ENCODE measurements at places on chromosomes 12 and 14. TPM values are rescaled to one million over a fixed set of nuclear protein-coding genes. Genes with fewer than 3 reads are reported as not detected.
A peak's percentile ranks its signal among the peaks of the same experiment; 100 is the strongest.

The LBHD2 gene
- not detected for total RNA-seq

The IGFBP6 gene
- 820 TPM for total RNA-seq

The GLT1D1 gene
- 1.4 TPM for total RNA-seq

The TBX5 gene
- total RNA-seq: 0.42 TPM

The RNASE3 gene
- total RNA-seq: not detected

The CEBPE gene
- 0.33 TPM for total RNA-seq

The CLEC6A gene
- not detected for total RNA-seq

DNA sequence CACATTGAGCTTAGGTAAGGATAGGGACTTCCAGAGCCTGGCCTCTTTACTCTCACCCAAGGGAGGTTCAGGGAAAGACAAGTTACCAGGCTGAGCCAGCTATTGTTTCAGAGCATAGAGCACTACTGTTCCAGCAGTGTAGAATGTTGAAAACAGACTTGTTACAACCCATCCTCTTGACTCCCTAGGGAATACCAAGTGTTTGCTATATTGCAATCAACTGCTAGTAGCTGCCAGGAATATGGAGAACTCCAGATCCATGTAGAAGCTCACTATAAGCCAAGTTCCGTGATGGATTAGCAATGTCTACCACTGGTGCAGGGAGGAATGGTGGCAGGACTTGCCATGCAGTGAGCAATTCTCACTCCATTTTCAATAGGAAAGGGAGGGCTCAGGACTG, 199.8 kb upstream of the RBM19 start:
- DNase-seq: no peak

- DNase-seq: no peak
Observed at GRCh38 chr14:33315721-33316120, 377.0 kb downstream of the NPAS3 start.

GRCh38 chr14:67396381-67396970, 15.5 kb downstream of the PLEK2 start:
- no peak for DNase-seq

DNA sequence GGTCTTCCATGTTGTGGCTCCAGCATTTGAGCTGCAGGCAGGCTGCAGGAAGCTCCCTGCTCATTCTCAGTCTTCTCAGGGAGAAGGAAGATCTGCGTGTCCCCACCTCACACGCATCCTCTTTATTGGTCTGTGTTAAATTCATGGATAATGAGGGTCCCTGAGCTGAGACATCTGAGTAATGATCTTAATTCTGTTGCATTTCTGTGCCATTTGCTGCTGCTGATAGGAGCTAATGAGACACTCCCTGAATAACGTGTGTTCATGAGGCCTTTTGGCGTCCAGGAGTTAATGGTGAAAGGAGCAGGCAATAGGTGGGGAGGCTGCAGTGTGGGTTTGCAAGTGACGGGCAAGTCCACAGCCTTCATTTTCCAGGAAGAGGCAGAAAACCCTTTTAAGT, 46.6 kb upstream of the OAS1 start:
- no peak for DNase-seq

GRCh38 chr12:80293347-80293746, 150.7 kb upstream of the PTPRQ start:
- DNase-seq: no peak

- no peak for DNase-seq
Observed at GRCh38 chr14:46245276-46245675, 406.3 kb downstream of the RPL10L start.

GRCh38 chr14:96797582-96798349, 584 bp downstream of the VRK1 start:
- DNase-seq: peak; percentile 78

GRCh38 chr12:89999699-90000505, 291.3 kb upstream of the ATP2B1 start:
- no peak for DNase-seq

GRCh38 chr14:92579244-92579936, 65.8 kb downstream of the RIN3 start:
- no peak for DNase-seq

DNA sequence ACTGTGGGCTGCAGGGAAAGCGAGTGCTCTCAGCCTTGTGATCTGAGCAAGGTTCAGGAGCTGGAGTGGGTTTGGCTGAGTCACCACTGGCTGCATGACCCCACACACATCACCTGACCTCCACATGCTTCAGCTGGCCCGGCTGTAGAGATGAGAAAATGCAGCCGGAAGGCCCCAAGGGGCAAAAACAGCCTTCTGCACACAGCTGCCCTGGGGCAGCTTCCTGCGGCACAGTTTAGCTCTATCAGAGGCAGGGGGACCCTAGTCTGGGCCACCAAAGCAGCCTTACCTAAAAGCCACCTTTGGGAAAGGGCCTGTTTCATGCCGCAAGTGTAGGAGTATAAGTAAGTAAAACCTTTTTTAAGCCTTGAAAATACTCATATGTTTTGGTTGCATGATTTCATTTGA, 123.3 kb downstream of the SSPN start:
- DNase-seq: no peak

DNA sequence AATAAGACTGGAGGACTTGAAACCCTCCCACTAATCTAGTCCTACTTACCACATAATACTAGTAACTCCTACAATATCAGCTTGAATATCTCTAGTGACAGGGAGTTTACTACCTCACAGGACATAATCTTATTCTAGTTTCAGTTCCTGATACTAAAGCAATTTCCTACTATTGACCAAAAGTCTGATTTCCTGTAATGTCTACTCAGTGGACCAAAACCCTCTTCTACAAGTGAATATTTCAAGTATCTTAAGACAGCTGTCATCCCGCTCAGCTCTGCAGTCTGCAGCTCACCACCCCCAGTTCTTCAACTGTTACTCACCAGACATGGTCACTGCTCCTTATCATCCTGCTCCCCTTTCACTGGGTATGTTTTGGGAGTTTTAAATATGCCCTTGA, 70.8 kb upstream of the TMCC3 start:
- no peak for DNase-seq

DNA sequence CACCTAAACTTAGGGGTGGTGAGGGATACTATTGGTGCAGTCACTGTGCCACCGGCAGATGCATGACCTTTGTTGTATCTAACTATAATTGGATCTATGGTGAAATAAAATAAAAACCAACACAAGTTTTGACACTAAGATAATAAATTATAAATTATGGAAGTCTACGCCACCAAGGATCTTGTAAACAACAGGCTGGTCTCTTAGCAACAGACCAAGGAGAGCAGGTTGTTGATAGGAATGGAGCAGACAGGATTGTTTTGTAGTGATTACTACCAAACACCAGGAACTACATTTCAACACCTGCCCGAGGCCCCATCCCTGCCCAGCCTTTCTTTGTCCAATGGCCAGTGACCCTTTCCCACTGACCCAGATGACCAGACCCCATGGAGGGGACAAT, 1178.0 kb downstream of the VRK1 start:
- no peak for DNase-seq

DNA sequence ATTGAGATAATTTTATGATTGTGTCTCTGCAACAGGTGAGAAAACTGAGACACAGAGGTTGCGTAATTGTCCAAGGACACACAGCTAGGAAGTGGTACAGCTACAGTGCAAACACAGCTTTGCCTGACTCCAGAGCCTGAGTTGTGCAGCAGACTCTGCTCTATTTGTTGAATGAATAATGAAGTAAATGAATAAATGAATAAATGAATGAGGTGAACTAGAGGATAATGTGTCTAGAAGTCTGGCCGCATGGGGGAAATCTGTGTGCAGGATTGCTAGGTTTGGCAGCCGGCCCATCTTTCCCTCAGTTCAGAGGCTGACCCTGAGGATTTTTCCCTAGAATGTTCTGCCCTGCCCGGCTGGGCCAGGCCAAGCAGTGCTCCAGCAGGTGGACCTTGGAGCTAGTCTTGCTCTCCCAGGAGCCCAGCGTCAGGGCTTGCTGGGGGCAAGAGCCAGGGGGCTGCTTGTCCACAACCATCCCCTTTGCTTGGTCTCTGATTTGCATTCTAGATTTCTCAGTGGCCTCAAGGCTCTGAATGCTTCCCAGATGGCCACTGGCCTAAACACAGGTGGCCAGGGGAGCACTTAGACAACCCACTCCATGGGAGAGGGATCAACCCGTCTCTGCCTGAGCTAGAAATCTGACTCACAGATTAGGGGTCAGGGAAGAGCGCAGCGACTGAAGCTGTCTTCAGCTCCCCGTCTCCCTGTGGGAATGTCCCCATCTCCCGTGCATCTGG, 225.2 kb downstream of the C12orf75 start:
- no peak for DNase-seq
